Natural killer cell treated with Interleukin-12 subunit alpha and Interleukin-12 subunit beta and Interleukin-15 and Interleukin-18, amount 100 ng/mL, for 72 hours (primary cell): ENCODE measurements at places on chromosomes 6 and 20. TPM values are rescaled to one million over a fixed set of nuclear protein-coding genes. Genes with fewer than 3 reads are reported as not detected.
A peak's percentile ranks its signal among the peaks of the same experiment; 100 is the strongest.

The UNC5CL gene
- total RNA-seq, result 5.0 TPM

- no peak for DNase-seq
Measured at GRCh38 chr6:4936681-4937041, 67.2 kb downstream of the RPP40 start.

The PLG gene
- total RNA-seq, result 0.64 TPM

DNA sequence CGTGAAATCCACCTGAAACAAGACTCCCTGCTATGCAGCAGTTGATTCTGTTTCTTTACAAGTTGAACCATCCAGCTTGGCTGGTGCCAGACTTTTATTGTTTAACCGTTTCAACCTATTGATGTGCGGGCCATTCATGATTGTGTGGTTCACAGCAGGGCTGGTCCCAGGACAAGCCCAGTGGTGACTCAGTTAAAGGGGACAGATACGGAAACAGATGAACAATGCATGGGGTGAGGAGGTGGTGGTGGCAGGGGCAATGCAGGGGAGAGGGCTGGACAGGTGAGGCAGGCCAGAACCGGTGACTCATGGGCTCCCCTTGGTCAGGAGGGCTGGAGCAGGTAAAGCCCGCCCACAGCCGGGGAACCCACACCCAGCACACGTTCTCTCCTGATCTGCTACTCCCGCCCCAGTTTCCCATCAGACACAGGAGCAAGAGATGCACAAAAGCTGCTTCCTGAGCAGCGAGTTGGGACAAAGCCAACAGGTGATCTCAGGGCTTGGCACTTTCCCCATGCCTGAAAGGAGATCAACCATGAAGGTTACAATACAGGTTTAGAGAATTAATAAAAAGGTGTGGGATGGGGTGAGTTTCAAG lies 232.2 kb downstream of the LY86 start:
- DNase-seq, result no peak

GRCh38 chr6:154096834-154097233 lies 57.8 kb downstream of the OPRM1 start:
- DNase-seq, result no peak

DNA sequence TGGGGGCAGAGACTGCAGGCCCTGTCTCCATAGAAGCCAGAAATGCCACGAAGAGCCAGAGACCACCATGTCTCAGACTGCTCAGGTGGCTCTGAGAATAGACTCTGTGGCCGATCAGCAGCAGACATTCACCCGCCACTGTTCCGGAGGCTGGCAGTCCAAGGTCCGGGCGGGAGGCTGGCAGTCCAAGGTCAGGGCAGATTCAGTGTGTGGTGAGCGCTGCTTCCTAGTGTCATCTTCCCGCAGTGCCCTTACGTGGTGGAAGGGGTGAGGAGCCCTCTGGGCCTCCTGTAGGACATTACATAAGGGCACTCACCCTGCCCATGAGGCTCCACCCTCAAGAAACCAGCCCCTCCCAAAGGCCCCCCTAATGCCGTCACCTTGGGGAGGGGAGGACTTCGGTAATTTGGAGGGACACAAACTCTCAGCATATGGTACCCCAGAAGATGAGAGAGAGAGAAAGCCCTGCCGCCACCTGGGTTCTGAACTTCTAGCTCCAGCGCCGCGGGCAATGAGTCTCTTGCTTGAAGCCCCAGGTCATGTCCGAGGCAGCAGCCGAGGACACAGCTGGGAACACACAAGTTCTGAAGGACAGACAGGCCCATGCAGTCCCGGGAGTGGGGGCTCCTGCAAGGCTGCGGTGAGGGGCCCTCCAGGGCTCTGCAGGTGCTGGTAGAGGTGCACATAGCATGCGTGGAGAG lies 36.4 kb downstream of the DACT2 start:
- no peak for DNase-seq

GRCh38 chr20:38771621-38772020 lies 23.4 kb downstream of the ACTR5 start:
- DNase-seq, result no peak

The STMND1 gene
- total RNA-seq, result not detected

The ZBP1 gene
- 4.9 TPM for total RNA-seq

- DNase-seq, result no peak
Measured at GRCh38 chr20:50885068-50885467, 46.2 kb downstream of the ADNP start.

The PRDM13 gene
- not detected for total RNA-seq

DNA sequence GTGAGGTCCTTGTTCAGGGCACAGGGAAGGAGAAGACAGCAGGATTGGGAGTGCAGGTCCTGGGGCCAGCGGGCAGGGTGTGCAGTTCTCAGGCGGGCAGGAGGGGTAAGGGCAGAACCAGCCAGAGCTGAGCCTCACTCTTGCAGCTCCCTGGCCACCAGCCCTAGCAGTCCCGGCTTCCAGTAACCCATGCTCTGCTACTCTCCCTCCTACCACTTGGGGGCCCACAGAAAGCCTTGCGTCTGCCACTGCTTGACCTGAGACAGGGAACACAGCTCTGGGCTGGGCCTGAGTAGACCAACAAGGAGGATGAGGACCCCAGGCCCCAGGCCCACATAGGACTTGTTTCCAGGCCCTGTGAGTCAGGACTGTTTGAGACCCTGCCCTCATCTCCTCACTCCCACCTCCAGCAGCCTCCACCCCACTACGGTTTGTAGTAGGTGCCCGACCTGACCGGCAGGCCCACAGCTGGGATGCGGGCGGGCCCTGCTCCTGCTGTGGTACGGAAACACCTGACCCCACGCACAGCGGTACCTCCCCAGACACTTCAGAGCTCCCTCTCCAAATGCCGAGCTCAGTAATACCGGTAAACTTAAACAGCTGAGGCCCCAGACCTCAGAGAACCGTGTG lies 39.2 kb downstream of the KCNK5 start:
- DNase-seq, result peak; percentile 12

GRCh38 chr20:44435630-44436335 lies 39.9 kb upstream of the TTPAL start:
- DNase-seq, result no peak

DNA sequence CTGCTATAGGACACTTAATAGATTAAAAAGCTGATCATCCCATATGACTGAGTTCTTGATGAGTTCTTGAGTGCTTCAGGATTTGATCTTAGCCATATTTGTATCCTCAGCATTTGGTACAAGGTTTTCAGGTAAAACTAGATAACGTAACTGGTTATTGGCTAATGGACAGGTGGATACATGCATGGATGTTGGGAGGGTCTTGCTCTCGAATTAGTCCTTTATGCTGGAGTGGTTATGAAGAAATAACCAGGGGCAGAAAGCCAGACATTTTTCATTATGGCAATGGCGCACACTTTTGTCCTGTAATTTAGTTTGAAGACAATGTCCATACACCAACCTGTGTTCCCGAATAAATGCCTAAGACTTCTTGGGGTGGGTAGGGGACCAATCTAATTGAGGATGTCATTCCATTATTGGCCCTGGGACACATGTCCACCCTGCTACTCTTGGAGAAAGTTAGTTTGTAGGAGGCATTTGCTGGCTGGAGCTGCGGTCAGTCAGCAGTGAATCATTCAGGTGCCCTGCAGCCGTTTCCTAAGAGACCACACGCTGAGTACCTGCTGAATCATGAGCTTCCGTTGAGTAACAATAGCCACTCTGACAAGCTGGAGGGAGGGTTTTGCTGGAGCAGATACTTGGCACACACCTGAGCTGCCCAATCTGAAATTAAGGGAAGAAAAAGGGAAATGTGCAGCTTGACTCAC lies 194.4 kb downstream of the FOXA2 start:
- no peak for DNase-seq

GRCh38 chr6:11364971-11365397 lies 132.5 kb upstream of the NEDD9 start:
- no peak for DNase-seq

GRCh38 chr6:15793288-15793687 lies 130.5 kb upstream of the DTNBP1 start:
- no peak for DNase-seq

DNA sequence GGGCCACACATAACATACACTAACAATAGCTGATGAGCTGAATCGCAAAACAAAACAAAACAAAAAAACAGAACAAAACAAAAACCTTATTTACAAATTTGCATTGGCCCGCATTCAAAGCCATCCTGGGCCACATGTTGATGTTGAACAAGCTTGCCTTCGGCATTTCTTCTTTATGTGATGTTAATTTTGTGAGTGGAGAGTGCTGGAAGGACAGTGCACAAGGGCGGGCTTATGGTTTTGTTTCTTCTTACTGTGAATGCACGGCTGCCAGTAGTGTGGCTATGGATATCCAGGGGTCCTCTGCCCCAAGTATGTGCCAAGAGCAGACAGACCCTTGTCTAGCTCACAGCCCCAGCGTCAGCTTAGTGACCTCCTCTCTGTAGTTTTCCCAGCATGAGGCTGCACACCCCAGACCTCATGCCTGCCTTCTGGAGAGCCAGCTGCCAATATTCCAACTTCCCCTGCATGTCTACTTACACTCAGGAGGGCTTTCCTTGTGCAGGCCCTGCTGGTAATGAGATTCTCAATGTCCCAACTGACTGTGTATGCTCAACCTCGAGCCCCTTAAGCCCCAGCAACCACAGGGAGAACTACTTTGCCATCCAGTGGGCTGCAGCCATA lies 24.9 kb downstream of the ZNF292 start:
- DNase-seq, result no peak

The KCNS1 gene
- total RNA-seq, result 0.33 TPM

DNA sequence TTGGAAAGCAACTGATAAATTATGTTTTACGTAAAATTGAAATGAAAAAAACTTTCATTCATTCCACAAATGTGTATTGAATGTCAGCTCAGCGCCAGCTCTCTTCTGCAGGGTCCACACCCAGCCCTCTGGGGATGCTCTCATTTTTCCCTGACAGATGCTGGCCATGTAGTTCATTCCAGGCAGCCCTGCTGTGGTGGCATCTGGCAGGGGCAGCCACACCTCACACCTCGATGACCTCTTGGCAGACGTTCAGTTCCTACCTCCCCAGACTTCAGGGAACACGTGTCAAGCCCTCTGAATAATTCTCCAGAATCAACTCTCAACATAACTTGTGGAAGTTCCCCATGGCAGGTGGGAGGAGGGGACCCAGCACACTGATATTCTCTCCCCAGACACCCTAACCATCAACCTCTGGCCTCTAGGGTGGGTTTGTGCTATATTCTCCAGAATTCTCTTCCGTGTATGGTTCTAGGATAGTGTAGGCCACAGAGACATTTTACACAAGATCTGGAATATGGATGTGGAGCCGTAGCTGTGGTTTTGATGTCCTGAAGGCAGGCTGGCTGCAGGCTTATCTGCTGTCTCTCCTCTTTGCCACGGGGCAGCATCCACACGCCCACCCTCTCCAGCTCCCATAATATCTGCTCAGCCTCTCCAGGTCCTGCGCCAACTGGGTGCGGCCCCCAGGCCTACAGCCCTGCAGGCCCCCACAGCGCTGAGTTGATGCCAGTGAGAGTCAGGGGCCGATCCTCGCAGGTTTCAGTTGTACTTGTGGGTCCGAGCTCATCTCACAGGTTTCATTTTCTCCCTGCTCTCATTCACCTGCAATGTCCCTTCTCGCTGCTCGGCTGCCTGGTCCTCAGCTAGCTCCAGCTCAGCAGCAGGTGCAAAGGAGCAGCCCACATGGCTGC lies 175.8 kb upstream of the ARID1B start:
- no peak for DNase-seq

DNA sequence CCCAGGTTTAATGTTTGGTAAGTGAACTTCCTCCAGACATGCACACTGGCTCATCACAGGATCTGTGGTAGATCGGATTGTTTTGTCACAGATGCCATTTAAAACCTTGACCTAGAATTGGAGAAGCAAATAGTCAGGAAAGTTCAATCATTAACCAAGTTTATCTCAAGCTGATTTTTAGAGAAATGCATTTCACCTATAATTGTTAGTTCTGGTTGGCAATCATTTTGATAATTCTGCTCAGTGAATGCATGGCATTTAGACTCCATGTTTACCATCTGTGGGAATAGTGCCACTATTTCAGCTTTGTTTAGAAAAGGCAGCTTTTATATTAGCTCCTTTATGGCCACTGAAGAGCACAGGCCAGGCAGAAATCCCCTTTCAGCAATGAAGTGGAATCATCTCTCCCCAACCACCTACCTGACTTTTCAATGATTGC lies 73.9 kb upstream of the IPCEF1 start:
- no peak for DNase-seq

The FAM162B gene
- total RNA-seq, result not detected

DNA sequence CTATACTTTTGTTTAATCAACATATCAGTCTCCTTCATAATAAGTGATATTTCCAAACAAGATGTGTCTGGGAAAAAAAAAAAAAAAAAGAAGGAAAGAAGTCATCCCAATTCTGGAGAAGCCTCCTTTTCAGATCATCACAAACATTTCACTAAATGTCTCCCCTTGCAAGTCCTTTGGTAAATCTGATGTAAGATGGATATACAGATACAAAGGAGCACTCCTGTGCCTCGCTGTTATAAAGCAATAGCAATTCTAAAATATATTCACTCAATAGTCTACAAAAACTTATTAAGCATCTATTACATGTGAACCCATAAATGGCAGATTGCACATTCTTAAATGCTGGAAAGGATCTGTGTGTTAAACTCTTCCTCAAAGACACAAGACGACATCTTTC lies 17.4 kb downstream of the STAU1 start:
- DNase-seq, result no peak

DNA sequence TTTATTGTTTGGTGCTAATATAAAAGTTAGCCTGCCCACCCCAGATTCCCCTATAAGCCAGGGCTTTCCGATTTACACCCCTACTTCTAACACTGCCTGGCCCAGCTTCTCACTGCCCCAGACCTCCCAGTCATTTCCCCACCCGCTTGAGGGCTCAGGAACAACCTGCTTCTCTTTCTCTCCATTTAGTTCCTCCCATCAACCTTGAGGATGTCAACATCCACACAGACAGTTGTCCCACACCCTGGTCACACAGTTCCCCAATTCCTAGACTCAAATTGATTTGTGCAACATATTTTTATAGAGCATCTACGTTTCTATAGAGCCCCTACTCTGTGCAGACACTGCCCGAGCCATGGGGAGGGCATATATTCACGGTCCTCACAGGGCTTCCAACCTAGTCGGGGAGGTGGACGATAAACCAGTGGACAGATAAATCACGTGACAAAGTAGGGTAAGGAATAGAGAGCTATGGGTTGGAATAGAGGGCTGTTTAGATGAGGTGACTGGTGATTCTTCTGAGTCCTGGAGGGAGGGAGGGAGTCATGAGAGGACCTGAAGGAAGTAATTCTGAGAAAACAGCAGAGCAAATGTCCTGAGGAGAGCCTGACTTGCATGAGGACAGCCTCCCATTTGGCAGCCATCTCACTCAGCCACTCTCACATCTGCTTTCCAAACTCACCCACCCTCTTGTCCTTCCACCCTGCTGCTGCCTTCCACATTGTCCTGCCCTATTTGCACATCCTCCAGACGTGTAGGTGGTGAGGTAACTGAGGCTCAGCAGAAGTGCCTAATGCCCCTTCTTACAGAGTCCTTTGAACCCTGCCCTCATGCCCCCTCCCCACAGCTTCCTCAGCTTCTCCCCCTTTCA lies 6.3 kb downstream of the GABRR2 start:
- DNase-seq, result no peak

DNA sequence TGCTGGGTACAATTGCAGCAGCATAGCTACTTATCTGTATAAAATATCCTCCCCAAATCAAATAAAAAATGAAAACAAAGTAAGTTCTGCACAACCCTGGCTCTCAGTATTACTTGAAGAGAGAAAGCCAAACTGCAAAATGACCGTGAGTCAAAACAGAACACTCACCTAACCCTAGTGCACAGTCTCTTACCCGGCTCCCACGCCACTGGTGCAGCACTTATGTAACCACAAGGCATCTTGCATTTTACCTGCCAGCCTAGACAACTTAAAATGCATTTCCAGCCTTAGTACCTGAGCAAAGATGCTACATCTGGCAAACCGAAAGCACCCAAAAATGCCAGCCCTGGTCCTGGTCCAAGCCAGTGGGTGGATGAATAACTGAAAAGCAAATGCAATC lies 12.4 kb upstream of the SIRPB1 start:
- DNase-seq, result no peak
